ENCODE measurements at places on chromosomes 3 and 15. TPM values are rescaled to one million over a fixed set of nuclear protein-coding genes. Genes with fewer than 3 reads are reported as not detected.

Gene PP2D1
- not detected for total RNA-seq

Gene ECE2
- total RNA-seq: not detected

Gene ARGFX
- total RNA-seq: not detected

Gene XCR1
- 0.05 TPM for total RNA-seq

Gene CLDND1
- 279 TPM for total RNA-seq

Gene CHRFAM7A
- total RNA-seq: not detected

Gene NOX5
- total RNA-seq: not detected

Gene DLL4
- total RNA-seq: 0.33 TPM

Gene ADAMTS7
- 1.3 TPM for total RNA-seq

Gene FOXL2
- total RNA-seq: not detected

Gene SLC28A2
- not detected for total RNA-seq

Gene IMPG2
- 0.05 TPM for total RNA-seq

Gene SLC9C1
- total RNA-seq: not detected
